Hepatocyte (in vitro differentiated cells): ENCODE measurements at places on chromosomes 2 and 18. TPM values are rescaled to one million over a fixed set of nuclear protein-coding genes. Genes with fewer than 3 reads are reported as not detected.
A peak's percentile ranks its signal among the peaks of the same experiment; 100 is the strongest.

DNA sequence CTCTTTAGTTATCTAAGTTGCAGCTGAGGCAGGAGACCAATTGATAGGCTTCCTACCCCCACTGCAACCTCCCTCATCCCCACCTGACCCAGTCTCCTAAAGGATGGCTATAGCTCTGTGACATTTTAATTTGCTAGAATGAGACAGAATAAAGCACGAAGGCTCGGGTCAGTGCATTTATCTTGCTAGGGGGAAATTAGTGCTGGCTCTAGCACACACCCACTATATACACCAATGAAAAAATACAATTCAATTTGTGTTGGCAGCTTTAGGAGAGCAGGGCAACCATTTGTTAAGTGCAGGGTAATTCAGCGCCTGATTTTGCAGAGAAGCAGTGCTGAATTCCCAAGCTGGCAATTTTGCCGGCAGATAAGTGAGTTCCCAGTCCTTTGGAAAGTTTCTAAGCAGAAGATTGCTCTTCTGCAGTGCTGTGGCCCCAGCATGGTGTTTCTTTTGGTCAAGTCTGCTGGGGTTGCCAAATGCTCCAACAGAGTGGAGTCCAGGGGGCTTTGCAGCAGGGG is 346.0 kb downstream of the ALK start:
- no peaks in the 10 kb centered on the region for H3K4me1 ChIP-seq
- no peak overlapping the region for H3K27ac ChIP-seq
- H3K27me3 ChIP-seq = peaks cover 30% of the 10 kb centered on the region
- H3K36me3 ChIP-seq = no peaks in the 10 kb centered on the region

The ATP8B1 gene
- total RNA-seq = 36.5 and 38.4 TPM in 2 replicates

The C2orf15 gene
- 5.9 and 10.0 TPM in 2 replicates for total RNA-seq

GRCh38 chr2:240294514-240294913 is 140.9 kb upstream of the GPC1 start:
- H3K27me3 ChIP-seq = no peaks in the 10 kb centered on the region
- H3K27ac ChIP-seq = no peak overlapping the region
- no peaks in the 10 kb centered on the region for H3K36me3 ChIP-seq
- no peak overlapping the region for H3K4me3 ChIP-seq

The IL1F10 gene
- total RNA-seq = not detected in 2 replicates

DNA sequence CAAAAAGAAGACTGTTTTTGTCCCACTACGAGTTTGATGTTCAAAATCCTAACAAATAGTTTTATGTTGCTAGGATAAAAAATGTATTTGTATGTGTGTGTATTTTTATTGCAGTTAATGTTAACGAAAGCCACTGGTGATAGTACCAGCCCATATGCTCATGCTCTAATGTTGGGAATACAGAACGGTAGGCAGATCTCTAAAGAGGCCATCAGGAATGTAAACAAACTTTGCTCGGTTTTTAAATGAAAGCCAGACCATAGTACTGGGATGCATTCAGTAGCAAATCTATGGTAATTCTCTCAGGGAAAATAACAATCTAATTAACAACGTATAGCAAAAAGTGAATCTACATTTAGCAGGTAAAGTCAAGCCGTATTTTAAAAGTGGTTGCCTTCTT is 208.1 kb downstream of the NEDD4L start:
- peaks cover 45% of the 10 kb centered on the region for H3K4me1 ChIP-seq
- no peaks in the 10 kb centered on the region for H3K27me3 ChIP-seq
- no peaks in the 10 kb centered on the region for H3K36me3 ChIP-seq
- H3K4me3 ChIP-seq = no peak overlapping the region
- no peak for DNase-seq

The SP140 gene
- 0.08 and 0.53 TPM in 2 replicates for total RNA-seq

- H3K27me3 ChIP-seq = no peaks in the 10 kb centered on the region
- no peak overlapping the region for H3K4me3 ChIP-seq
- no peak overlapping the region for H3K27ac ChIP-seq
- peaks cover 12% of the 10 kb centered on the region for H3K4me1 ChIP-seq
Observed at GRCh38 chr2:64622443-64623241, 31.1 kb downstream of the SERTAD2 start.

The CDH7 gene
- 2.8 and 2.9 TPM in 2 replicates for total RNA-seq

The GKN1 gene
- total RNA-seq = 0.53 TPM in 1 of 2 replicates, not detected in the other

GRCh38 chr2:174121175-174121574 is 127.2 kb downstream of the OLA1 start:
- H3K4me1 ChIP-seq = no peaks in the 10 kb centered on the region
- H3K27ac ChIP-seq = no peak overlapping the region
- H3K36me3 ChIP-seq = no peaks in the 10 kb centered on the region
- H3K27me3 ChIP-seq = no peaks in the 10 kb centered on the region

The MDH1B gene
- total RNA-seq = 0.07 and 0.16 TPM in 2 replicates

DNA sequence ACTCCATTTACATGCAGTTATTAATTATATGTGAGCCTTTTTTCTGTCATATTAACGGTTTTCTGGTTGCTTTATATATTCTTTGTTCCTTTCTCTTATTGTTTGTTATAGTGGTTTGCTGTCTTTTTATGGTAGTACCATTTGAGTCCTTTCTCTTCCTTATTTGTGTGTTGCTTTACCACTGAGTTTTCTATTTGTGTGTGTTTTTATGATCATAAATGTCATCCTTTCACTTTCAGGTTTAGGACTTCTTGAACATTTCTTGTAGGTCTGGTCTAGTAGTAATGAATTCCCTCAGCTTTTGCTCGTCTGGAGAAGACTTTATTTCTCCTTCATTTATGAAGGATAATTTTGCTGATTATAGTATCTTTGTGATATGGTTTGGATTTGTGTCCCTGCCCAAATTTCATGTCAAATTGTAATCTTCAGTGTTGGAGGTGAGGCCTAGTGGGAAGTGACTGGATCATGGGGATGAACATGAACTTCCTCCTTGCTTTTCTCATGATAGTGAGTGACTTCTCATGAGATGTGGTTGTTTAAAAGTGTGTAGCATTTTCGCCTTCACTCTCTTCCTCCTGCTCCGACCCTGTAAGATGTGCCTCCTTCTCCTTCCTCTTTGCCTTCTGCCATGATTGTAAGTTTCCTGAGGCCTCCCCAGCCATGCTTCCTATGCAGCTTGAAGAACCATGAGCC is 11.5 kb downstream of the GCC2 start:
- H3K4me3 ChIP-seq = no peak overlapping the region
- no peak for DNase-seq
- peaks cover 3% of the 10 kb centered on the region for H3K36me3 ChIP-seq

- H3K4me1 ChIP-seq = peaks cover 2% of the 10 kb centered on the region
- H3K27ac ChIP-seq = no peak overlapping the region
- no peaks in the 10 kb centered on the region for H3K27me3 ChIP-seq
- H3K4me3 ChIP-seq = no peak overlapping the region
- no peaks in the 10 kb centered on the region for H3K36me3 ChIP-seq
- DNase-seq = no peak
Observed at GRCh38 chr2:36729067-36729466, 32.6 kb downstream of the VIT start.

DNA sequence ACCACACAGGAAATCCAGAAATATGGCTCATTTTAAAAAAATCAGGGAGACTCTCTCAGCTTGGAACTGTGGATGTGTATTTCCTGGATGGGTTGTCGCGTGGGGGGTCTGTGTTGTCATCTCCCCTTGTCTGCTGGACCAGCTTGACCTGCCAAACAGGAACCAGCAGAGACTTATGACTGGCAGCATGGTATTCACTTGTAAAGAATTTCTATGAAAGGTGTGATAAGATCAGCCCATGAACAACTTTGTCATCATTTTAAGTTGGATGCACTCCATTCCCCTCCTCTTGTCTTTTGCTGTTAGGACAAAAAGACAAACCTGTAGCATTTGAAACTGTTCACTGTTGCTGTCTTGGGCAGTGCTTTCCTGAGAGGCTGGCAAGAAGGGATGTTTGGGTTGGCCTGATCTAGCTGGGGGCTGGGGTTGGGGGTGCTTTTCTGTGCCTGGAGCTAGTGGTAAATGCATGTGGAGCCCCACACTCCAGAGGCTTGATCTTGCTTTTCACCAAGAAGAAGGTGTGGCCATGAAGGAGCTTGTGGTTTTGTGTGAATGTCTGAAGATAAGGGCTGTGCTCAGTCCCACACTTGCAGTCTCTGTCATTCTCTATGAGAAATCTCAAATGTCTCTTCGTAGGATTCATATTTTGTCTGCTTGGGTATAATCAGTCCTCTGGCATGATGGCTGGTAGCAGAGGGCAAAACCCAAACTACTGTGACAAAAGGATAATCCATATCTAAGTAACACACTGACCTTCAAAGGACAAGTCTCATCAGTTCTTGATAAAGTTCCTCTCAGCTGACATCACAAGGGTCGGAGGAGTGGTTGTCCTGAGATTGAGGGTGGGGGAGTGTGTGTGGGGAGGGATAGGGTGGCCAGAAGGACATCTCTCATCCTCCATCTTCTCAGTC is 39.0 kb downstream of the RALB start:
- H3K27me3 ChIP-seq = no peaks in the 10 kb centered on the region
- H3K4me1 ChIP-seq = peaks cover 15% of the 10 kb centered on the region
- no peak overlapping the region for H3K4me3 ChIP-seq
- H3K36me3 ChIP-seq = no peaks in the 10 kb centered on the region
- no peak overlapping the region for H3K27ac ChIP-seq

The POTEI gene
- 1.9 and 2.9 TPM in 2 replicates for total RNA-seq

The DLX1 gene
- not detected in 2 replicates for total RNA-seq

DNA sequence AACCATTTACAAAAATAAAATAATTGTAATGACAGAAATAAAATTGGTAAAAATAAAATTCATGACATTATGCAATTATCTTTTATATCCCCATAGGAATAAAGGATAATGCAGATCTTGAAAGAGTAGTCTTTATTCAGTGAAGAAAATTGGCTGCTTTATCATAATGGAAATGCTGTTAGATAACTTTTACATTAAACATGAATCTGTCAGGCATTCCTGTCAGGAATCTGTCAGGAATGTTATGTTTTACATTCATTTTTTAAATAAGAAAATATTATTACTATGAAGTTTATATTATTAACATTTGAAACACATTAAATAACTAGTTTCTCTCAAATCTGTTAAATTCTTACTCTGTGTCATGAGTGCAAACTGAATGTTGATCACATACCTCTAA is 1024.7 kb upstream of the TMEFF2 start:
- H3K4me3 ChIP-seq = no peak overlapping the region
- no peaks in the 10 kb centered on the region for H3K27me3 ChIP-seq
- H3K4me1 ChIP-seq = no peaks in the 10 kb centered on the region
- H3K36me3 ChIP-seq = no peaks in the 10 kb centered on the region
- no peak for DNase-seq

DNA sequence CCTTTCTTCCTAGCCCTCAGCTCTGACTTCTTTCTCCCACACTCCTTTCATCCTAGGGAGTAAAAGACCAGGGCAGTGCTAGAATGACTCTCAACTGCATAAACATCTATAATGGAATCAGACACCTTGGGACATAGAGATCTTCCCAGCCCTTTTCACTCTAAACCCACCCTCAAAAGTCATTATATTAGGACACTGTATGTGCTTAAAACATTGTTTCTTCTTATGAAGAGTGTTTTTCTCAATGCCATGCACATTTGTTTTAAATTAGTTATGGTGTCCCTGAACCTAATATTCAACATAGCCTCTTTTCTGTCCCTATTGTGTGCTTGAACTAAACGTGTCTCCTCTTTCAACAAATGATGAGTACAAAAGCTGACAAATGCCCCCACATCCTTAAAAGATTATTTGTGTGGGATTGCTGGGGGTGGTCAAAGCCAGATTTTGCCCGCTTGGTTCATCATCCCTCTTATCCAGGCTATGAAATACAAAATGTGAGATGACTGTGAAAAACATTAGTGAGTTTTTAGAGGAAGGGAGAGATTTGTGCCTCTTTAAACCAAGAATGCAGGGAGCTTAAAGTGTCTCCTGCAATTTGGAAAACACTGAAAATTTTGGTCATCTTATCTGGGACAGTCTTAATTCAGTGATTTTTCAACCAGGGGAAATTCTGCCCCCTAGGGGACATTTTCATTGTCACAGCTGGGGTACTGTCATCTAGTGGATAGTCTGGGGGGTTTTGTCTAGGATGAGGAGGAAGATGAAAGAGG is 29.0 kb downstream of the SERPINB5 start:
- no peaks in the 10 kb centered on the region for H3K27me3 ChIP-seq
- no peaks in the 10 kb centered on the region for H3K4me1 ChIP-seq
- DNase-seq = peak; percentile 37
- no peak overlapping the region for H3K4me3 ChIP-seq
- no peaks in the 10 kb centered on the region for H3K36me3 ChIP-seq

GRCh38 chr2:9262671-9263171 is 56.1 kb downstream of the ASAP2 start:
- no peak overlapping the region for H3K27ac ChIP-seq
- H3K4me3 ChIP-seq = no peak overlapping the region
- no peaks in the 10 kb centered on the region for H3K27me3 ChIP-seq
- no peaks in the 10 kb centered on the region for H3K36me3 ChIP-seq

DNA sequence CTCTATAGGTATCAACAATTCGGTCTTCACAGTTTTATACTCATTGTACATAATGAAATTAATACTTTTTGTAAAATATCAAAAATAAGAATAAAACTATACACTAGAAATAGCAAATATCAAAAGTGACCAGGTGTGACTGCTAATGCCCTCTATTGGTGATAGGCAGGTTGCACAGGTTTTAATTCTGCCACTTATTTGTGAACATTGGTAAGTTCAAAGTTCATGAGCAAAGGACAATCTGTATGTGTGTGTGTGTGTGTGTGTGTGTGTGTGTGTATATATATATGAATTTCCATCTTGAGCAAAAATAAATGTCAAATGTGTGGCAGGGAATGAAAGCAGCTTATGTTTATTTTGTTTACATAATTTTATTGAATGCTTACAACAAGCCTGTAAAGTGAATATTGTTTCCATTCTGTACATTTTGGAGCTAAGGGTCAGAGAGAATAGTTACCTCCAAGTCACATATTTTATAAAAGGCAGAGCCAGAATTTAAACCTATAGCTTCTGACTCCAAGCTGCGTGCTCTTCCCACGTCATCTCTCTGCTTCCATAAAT is 537.4 kb downstream of the CPS1 start:
- H3K27ac ChIP-seq = no peak overlapping the region
- H3K27me3 ChIP-seq = no peaks in the 10 kb centered on the region
- no peak overlapping the region for H3K4me3 ChIP-seq
- DNase-seq = peak; percentile 33

The IGFBP5 gene
- 190 and 232 TPM in 2 replicates for total RNA-seq

The ZNG1B gene
- total RNA-seq = 43.8 and 46.3 TPM in 2 replicates

DNA sequence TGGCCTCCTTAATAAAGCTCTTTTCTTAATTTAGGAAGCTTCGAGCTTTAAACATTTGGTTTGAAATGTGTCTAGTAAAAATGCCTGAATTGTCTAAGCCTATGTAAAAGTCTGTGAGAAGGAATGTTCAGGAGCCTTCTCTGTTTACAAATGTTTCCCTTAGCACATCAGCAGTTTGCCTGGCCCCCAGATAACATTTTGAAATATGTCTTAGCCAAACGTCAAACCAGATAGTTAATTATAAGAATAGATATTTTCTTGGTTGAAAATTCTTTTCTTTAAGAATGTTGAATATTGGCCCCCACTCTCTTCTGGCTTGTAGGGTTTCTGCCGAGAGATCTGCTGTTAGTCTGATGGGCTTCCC is 498.6 kb downstream of the CCDC85A start:
- H3K4me3 ChIP-seq = no peak overlapping the region
- peak overlapping the region; percentile 37 for H3K27ac ChIP-seq
- no peaks in the 10 kb centered on the region for H3K4me1 ChIP-seq
- H3K27me3 ChIP-seq = no peaks in the 10 kb centered on the region
- H3K36me3 ChIP-seq = no peaks in the 10 kb centered on the region
